Activated T-helper 1 cell treated with anti-CD3 and anti-CD28 coated beads, Interleukin-12 subunit alpha, Interleukin-12 subunit beta, Interleukin-2, Interleukin-4 antibody, amounts not matched to agents 30 ng/mL and 10 ng/mL and 1 ng/mL, durations not matched to agents 14 hours and 24 hours and 36 hours (primary cell): ENCODE measurements at places on chromosomes 1 and 21.
A peak's percentile ranks its signal among the peaks of the same experiment; 100 is the strongest.

DNA sequence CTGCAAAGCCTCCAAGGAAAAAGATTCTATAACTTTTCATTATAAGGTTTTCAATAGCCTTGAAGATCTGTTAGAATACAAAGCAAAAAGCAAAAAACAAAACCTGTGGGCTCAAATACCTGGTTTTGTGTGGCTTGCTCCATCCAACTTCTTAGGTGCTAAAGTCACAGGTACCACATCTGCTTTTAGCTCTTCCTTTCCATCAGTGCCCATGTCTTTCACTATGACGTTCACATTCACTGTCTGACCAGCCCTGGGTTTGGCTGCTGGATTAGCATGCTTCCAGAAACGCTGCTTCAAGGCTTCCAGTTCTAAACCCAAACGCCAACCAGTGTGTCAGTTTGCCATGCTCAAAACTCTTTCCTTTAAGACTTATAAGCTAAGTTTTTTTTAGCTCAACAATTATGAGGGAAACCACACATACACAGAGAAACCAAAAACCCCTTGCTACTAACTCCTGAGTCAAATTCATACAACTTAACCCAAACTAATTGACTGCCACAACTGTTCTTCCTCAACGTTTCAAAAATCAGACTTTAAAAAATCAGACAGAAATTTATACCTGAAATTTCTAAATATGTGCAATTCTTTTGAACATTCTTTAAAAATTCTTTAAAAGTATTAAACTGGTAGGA, 16.0 kb downstream of the CLSPN start:
- no peak overlapping the region for H3K27ac ChIP-seq
- peaks cover 7% of the 10 kb centered on the region for H3K4me1 ChIP-seq
- H3K4me3 ChIP-seq = no peak overlapping the region
- no peaks in the 10 kb centered on the region for H3K27me3 ChIP-seq

GRCh38 chr1:150269451-150269850, 635 bp upstream of the APH1A start:
- peak overlapping the region; percentile 85 for H3K27ac ChIP-seq
- peaks cover 31% of the 10 kb centered on the region for H3K36me3 ChIP-seq
- H3K4me1 ChIP-seq = peaks cover 30% of the 10 kb centered on the region
- H3K27me3 ChIP-seq = peaks cover 3% of the 10 kb centered on the region

DNA sequence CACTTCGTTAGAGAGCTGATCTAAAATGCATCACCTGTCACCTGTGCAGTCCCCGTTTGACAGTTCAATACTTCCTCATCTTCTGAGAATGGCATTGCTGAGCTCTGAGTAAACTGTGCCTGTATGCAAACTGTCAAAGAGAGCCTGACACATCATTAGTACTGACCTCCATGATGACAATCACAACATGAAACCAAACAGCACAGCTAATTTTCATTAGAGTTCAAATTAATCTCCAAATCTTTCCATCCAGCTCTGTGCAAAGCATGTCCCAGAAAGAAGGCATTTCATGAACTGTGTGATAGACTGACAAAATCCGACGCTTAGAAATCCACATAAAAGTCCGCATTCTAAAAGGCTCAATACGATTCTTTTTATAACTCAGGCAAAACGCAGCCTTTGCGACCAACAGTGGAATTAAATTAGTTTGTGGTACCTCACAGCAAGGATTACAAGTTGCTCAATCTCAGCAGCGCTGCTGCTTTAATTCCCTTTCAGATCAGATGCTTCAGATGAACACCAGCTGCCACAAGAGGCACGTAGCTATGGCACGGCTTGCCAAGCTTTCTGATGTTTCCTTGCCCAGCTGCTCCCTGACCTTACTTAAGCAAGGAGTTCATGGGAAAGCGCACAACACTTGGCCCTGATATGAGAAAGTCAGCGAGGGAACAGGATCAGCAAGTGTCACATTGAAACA, 765.5 kb upstream of the PRMT6 start:
- H3K27me3 ChIP-seq = no peaks in the 10 kb centered on the region
- no peaks in the 10 kb centered on the region for H3K4me1 ChIP-seq
- no peak overlapping the region for H3K27ac ChIP-seq
- no peak overlapping the region for H3K4me3 ChIP-seq

GRCh38 chr1:240691909-240692705, 80.2 kb upstream of the GREM2 start:
- peaks cover 10% of the 10 kb centered on the region for H3K4me1 ChIP-seq
- no peak overlapping the region for H3K4me3 ChIP-seq
- no peak overlapping the region for H3K27ac ChIP-seq
- no peaks in the 10 kb centered on the region for H3K36me3 ChIP-seq
- no peak for DNase-seq

DNA sequence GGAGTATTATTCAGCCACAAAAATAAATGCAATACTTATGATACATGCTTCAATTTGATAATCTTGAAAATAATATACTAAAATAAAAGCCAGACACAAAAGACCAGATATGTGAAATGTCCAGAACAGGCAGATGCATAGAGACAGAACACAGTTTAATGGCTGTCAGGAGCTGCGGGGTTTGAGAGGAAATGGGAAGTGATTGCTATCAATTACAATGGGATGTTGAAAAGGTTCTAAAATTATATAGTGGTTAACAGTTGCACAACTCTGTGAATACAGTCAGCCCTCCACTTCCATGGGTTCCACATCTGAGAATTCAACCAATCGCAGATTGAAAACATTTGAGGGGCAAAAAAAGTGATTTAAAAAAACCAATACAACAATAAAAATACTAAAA, 54.0 kb downstream of the LTN1 start:
- peaks cover 2% of the 10 kb centered on the region for H3K4me1 ChIP-seq
- no peak for DNase-seq
- H3K36me3 ChIP-seq = peaks cover 38% of the 10 kb centered on the region
- H3K27ac ChIP-seq = no peak overlapping the region
- H3K27me3 ChIP-seq = no peaks in the 10 kb centered on the region

DNA sequence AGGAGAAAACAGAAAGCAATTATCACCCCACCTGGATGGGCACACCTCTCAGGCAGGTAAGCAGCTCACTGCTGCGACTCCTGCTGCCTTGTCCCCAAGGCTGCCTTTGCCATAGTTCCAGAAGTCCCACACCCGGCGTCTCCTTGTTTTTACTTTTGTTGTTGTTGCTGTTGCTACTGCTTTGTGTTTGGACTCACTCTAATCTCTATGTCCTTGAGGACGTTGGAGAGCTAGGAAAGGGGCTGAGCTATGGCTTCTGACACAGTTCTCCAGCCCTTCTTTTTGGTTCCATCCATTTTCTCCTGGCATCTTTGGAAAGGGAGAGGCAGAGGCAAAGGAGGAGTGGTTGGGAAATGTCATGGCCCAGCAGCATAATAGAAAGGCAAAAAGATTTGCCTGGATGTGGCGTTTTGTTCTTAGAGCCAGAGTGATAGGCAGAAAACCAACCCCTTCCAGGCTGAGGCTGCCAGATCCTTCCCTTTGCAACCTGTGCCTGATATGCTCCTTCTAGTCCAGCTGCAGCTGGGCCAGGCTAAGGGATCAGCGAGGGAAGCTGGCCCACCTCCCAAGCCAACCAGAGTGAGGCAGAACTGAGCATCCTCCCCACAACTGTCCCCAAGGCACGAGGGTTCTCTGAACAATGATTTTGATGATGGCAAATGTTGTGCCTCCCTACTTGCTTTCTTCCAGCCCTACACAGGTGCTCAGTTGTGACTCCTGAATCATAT, 270.7 kb downstream of the ASTN1 start:
- peaks cover 8% of the 10 kb centered on the region for H3K4me1 ChIP-seq
- DNase-seq = no peak
- no peaks in the 10 kb centered on the region for H3K36me3 ChIP-seq
- H3K27me3 ChIP-seq = no peaks in the 10 kb centered on the region
- no peak overlapping the region for H3K4me3 ChIP-seq

DNA sequence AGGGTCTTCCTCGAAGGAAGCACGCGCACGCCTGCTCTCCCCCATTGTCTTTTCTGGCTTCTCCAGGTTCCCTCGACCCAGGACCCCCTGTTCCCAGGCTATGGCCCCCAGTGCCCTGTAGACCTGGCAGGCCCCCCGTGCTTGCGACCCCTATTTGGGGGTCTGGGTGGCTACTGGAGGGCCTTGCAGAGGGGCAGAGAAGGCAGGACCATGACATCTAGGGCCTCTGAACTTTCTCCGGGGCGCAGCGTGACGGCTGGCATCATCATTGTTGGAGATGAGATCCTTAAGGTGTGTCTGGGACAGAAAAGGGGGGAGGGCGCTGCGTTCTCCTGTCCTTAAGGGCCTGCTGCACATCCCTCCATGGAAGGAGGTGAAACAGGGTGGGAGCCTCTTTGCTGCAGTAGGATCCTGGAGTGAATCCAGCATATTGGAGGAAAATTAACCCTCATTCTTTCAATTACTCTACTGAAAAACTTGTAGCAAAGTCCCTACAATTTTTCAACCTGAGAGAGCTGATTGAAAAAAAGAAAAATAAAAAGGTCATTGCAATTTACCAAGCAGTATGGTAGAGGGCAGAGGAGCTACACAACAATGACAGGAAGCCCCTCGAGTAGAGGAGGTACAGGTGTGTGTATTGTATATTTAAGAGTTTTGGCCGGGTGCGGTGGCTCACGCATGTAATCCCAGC, 777 bp downstream of the FLAD1 start:
- H3K27ac ChIP-seq = peak overlapping the region; percentile 42
- no peak for DNase-seq
- no peak overlapping the region for H3K4me3 ChIP-seq
- peaks cover 7% of the 10 kb centered on the region for H3K4me1 ChIP-seq
- H3K36me3 ChIP-seq = peaks cover 17% of the 10 kb centered on the region

DNA sequence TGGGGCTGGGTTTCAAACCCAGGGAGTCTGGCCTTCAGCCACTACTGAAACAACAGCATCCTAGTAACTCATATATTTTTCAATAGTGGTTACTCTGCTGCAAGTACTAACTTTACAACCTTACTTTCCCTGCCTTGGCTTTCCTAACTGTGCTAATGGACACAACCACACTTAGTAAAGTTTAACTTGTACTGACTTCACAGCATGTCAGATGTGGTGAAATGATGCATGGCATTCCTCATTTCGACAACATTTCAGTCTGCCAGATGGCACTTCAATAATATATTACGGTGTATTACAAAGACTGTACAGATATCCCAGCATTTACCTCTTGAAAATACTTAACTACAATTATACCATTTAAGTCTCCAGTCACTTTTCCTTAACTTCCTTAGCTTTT, 27.8 kb downstream of the LRRC7 start:
- no peaks in the 10 kb centered on the region for H3K4me1 ChIP-seq
- no peaks in the 10 kb centered on the region for H3K27me3 ChIP-seq
- no peak overlapping the region for H3K4me3 ChIP-seq
- no peaks in the 10 kb centered on the region for H3K36me3 ChIP-seq
- H3K27ac ChIP-seq = no peak overlapping the region

DNA sequence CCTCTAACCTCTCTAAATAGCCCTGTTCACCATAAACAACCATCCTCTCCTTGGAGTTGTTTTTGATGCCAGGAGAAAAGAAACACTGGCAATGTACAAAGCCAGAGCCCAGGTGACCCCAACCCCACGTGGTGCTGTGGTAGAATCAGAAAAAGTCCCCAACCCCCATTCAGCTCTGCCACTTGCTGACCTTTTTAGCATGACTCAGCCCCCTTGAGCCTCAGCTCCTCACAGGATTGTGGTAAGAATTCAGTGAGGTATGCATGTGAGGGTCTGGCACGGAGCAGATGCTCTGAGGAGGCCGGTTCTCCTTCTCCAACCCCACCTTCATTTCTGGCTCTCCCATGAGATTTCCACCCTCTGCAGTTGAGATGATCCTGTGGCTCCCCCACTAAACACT, 11.1 kb upstream of the CHI3L1 start:
- no peaks in the 10 kb centered on the region for H3K36me3 ChIP-seq
- no peak overlapping the region for H3K27ac ChIP-seq
- peaks cover 8% of the 10 kb centered on the region for H3K27me3 ChIP-seq
- DNase-seq = no peak
- H3K4me1 ChIP-seq = no peaks in the 10 kb centered on the region

GRCh38 chr1:235930543-235930942, 63.8 kb upstream of the LYST start:
- no peak overlapping the region for H3K4me3 ChIP-seq
- H3K36me3 ChIP-seq = peaks cover 3% of the 10 kb centered on the region
- no peak overlapping the region for H3K27ac ChIP-seq

DNA sequence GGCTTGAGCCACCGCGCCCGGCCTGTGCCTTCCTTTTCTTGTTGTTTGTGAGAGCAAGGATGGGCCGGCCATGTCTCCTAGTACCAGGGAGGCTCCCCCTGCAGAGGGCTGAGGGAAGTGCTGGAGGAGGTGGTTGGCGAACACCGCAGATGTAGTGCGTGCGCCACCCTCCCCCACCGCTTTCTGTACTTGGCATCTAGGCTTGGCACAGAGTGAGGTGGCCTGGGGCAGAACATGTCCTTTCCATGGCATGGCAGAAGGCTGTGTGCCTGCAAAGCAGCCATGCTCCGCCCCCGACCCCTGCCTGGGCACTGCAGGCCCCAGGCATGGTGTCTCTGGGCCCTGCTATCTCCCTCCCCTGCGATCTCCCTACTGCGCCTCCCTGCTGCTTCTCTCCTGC, 30.7 kb downstream of the ALPL start:
- no peaks in the 10 kb centered on the region for H3K4me1 ChIP-seq
- H3K27me3 ChIP-seq = peaks cover 28% of the 10 kb centered on the region
- H3K4me3 ChIP-seq = no peak overlapping the region
- H3K36me3 ChIP-seq = no peaks in the 10 kb centered on the region

GRCh38 chr1:168725831-168726230, 3.2 kb downstream of the DPT start:
- no peak overlapping the region for H3K27ac ChIP-seq
- DNase-seq = no peak
